CMK (cell line): ENCODE measurements at places on chromosomes 5 and 9.

DNA sequence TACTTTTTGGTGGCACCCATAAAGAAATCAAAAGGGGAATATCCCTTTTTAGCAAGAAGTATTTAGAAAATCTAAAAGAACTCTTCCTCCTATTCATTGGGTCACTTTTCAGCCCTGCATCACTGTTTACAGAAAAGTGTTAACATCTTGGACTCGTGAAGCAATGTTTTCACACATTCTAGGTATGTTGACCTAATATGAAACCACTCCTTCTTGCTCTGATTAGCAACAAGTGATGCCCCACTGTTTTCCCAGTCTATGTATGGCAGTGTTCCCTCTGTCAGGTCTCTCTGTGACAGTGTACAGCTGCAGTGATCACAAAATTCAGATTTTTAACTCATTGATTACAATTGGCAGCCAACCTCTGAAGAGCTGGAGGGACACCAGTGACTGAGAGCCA lies 148.2 kb upstream of the SLC12A2 start:
- DNase-seq: no peak

- no peak for DNase-seq
These were observed 347 bp upstream of the OLFML2A start for GRCh38 chr9:124776618-124776953.

DNA sequence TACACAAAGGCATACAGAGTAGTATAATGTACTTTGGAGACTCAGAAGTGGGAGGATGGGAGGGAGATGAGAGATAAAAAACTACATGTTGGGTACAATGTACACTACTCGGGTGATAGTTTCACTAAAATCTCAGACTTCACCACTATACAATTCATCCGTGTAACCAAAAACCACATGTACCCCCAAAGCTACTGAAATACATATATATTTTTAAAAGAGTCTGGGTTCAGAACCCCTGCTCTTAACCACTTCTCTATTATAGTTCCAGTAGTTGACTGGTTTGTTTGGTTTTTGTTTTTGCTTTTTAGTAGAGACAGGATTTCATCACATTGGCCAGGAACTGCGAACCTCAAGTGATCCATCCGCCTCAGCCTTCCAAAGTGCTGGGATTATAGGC lies 22.6 kb downstream of the SGTB start:
- no peak for DNase-seq

DNA sequence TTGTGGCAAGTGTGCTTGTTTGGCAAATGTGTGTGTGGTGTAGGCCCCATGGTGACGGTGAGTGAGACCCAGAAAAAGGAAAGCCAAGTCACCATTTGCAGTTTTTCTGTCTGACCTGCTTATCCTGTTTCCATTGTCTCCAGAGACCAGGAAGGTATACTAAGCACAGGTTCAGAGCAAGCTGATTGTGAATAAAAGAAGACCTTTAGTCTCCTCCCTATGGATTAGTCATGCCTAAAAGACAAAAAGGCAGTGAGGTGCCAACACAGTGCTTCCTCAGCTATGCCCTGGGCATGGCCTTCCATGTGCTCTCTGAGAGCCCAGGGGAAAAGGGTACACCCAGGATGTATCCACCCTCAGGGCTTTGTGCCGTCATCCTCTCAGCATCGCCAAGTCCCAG lies 49.2 kb upstream of the SHOC1 start:
- no peak for DNase-seq

DNA sequence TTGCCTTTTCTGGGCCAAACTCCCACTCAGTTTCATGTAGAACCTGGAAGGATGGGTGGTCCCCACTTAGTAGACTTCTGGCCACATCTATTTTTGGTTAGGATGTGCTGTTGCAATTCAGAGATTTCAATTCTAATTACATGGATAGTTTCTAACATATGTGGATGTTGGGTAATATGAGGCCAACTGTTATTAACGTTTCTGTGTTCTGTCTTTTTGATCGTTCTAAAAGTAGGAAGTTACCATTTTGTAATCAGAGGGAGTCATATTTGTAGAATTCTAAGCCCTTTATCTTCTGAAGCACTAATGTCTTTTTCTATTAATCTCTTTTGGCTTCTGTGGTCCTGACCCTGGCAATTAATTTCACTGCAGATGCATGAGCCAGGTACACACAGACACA lies 141.6 kb upstream of the SPEF2 start:
- no peak for DNase-seq

- DNase-seq: no peak
These were observed 14.8 kb upstream of the CTNNA1 start for GRCh38 chr5:138738399-138738798.

DNA sequence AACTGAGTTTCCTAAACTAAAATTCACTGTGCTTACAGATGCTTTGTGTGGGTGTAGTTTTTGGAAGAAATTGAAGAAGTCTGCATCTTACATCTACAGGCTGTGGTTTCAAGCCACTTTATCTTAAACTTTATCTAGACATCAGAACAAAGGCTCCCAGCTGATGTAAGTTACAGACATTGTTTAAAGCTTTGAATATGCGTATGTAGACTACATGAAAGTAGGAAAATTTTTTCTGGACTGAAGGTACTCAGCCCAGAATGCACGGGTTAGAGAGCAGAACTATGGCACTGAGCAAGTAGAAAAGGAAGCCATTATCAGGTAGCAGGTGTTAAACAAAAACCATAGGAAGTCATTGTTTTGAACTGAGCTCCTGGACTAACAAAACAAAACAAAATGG lies 185.4 kb downstream of the TTC39B start:
- no peak for DNase-seq

GRCh38 chr9:133514460-133515239 lies 10.1 kb downstream of the MYMK start:
- no peak for DNase-seq

GRCh38 chr5:141504216-141504615 lies 15.3 kb downstream of the PCDHGC5 start:
- DNase-seq: no peak

GRCh38 chr9:138013836-138014562 lies 136.4 kb downstream of the CACNA1B start:
- DNase-seq: no peak

- DNase-seq: no peak
These were observed 18.1 kb downstream of the CCNH start for GRCh38 chr5:87394411-87395165.

GRCh38 chr9:124840300-124840833 lies 12.9 kb upstream of the WDR38 start:
- no peak for DNase-seq

DNA sequence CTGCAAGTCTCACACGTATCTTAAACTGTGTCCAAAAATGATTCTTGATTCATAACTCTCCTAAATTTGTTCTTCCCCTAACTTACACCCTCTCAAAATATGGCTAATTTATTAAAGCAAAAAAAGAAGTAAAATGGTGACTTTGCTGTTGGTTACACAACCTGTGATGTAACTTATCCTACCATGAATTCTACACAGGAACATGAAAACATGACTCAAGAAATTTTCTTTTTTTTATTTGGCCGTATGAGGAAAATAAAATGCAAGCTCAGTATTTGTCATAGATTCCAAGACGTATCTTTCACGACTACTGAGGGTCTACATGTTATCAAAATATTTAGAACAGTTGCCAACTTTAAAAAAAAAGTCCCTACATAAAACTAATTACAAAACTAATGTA lies 9.2 kb downstream of the LIFR start:
- no peak for DNase-seq

DNA sequence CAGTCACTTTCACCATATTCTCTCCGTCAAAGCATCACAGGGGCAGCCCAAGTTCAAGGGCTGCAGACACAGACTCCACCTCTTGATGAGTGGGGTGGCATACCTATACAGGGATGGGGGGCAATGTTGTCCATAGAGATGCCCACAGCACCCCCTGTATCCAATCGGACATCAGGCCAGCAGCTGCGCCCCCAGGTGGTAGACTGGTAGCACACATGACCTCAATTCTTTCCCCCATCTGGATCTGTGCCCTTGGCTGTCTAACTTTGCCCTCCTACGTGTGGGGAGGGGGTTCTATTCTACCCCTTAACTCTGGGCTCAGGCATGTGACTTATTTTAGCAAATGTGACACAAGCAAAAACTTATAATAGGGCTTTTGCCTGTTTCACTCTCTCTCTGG lies 84.0 kb upstream of the SLC25A48 start:
- DNase-seq: no peak

GRCh38 chr5:103260951-103261350 lies 2.4 kb downstream of the MACIR start:
- no peak for DNase-seq

DNA sequence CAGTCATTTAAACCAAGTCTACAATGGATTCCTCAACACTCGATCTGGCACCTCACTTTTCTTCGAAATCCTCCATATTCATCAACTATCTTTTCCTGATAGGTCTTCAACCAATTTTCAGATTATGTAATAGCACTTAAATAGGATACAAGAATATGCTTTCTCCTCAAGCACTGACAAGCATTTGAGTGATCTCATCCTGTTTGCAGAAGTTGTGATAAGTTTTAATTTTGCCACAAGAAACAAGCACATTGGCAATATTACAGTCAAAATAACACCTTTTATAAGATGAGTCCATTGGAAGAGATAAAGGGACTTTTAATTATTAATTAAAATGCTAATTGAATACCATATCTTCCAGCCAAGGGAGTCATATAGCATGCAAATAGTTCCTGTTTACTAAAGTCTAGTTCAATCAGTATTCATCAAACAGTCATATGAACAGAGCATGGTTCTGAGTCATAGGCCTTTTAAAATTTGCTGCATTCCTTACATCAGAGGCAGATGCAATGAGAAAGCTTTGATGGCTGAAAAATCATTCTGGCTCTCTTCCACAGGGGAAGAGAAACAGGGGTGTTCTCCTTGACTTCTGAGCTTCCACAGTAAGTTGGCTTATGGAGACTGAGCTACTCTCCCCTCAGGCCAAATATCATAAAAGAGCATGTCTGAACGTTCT lies 32.7 kb upstream of the ZCCHC9 start:
- DNase-seq: no peak

GRCh38 chr9:127909839-127910273 lies 7.0 kb downstream of the ST6GALNAC4 start:
- no peak for DNase-seq

GRCh38 chr5:428219-428618 lies 14.8 kb upstream of the EXOC3 start:
- no peak for DNase-seq

GRCh38 chr9:112711050-112711689 lies 6.7 kb downstream of the INIP start:
- DNase-seq: no peak

DNA sequence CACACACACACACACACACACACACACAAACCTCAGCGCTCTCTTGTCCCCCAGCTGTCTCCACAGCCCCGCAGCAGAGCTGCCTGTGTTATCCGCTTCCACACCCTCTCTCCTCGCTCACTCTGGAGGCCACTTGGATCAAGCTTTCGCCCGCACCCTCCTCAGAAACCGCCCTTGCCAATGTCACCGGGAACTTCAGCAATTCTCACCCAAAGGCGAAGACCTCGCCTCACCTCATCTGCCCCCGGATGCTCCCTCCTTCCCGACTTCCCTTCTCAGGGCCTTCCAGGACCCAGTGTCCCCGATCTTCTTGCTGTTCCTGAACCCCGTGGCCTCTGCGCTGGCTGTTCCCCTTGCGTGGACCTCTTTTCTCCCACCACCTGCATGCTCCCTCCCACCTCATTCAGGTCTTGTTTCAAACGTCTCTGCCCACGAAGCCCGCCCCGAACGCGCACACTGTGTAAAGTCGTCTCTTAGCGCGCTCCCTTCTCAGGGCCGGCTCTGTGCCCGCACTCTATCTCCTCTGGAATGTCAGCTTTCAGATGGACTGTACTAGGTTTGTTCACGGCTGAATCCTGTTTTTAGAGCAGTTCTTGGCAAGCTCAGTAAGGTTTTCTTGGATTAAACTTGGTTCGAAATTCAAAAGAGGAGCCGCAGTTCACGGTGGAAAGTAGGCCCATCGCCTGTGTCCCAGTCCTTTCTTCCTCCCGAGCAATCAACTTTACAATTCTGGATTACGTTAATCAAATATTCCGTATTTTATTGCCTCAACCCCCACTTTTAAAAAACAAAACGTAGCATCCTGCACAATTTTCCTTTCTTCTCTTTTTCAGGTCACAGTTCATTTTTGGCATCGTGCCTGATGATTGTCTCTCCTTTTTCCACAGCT lies 1.0 kb upstream of the TRIM7 start:
- no peak for DNase-seq

DNA sequence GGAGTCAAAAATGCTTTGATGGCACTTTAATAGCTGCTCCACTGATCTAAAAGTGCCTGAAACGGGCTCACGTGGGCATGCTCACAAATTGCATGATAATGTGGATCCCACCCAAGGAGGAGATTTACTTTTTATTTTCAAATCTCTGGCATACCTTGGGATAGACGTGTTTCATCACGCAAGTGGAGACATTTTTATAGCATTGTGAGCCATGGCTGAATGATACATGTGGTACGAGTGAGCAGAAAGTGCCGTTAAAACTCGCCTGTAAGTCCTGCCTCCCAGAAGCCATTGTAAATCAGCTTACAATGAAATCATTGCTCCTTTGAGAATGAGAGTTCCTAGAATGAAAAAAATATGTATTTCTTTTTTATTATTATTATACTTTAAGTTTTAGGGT lies 514.7 kb downstream of the MAT2B start:
- no peak for DNase-seq

GRCh38 chr9:95190413-95190812 lies 127.1 kb downstream of the FANCC start:
- no peak for DNase-seq

- DNase-seq: no peak
These were observed 52.9 kb upstream of the JMY start for GRCh38 chr5:79183011-79183410.

DNA sequence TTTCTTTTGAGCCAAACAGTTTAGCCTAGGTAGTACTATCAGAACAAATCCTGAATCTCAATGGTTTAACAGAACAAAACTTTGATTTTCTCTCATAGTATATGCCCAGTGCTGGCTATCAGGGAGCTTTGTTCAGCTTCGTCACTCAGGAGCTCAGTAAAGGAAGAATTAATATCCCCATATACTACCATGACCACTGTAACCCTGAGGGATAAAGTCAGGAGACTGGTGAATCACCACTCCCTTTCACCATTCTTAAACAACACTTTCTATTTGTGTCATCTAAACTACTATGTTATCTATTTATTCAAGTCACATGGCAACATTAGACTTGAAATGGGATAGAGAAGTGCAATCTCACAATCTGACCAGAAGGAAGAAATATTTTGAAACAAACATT lies 522.6 kb upstream of the COX7C start:
- DNase-seq: no peak

GRCh38 chr9:120729791-120730241 lies 15.5 kb upstream of the MEGF9 start:
- no peak for DNase-seq

- no peak for DNase-seq
These were observed 162.1 kb downstream of the TENT4A start for GRCh38 chr5:6875376-6875775.
